ENCODE measurements at places on chromosomes 2 and 18.

DNA sequence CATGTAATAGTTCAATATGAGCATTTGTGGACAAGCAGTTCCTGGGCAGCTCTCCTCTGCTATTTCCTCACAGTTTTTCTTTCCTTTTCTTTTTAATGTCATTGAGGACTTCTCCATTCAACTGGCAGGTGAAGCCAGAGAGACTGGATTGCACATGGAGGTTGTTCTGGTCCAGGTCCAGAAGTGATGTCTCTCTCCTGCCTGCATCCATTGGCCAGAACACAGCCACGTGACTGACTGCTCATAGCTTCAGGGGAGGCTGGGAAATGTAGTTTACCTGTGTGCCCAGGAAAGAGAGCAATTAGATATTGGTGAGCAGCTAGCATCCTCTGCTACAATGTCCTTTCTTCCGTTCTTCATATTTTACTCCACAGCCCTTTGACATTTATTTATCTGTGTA, 20.2 kb upstream of the ADAM23 start:
- no peak for DNase-seq

- DNase-seq: no peak
Measured at GRCh38 chr2:230124235-230124634, 55.5 kb upstream of the SLC16A14 start.

DNA sequence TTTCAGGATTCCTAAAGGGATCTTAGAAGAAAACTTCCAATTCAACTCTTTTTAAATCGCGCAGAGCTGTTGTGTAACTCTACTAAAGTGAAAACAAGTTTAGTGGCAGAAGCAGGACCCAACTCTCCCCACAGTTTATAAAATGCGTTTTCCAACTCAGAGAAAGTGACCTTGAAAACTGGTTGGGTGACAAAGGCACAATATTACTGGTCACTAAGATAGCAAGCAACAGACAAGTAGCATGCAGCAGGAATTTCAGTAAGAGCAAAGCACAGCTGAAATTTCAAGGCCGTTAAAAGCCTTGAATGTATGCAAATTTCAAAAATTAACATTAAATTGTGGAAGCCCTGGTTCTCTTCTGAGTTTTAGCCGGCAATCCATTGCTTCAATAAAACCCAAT, 66.9 kb downstream of the STK39 start:
- no peak for DNase-seq

- DNase-seq: no peak
Measured at GRCh38 chr2:60213865-60214625, 339.4 kb downstream of the BCL11A start.

- no peak for DNase-seq
Measured at GRCh38 chr18:12996661-12997292, 5.6 kb downstream of the CEP192 start.

- no peak for DNase-seq
Measured at GRCh38 chr2:199336546-199336945, 121.2 kb downstream of the SATB2 start.

DNA sequence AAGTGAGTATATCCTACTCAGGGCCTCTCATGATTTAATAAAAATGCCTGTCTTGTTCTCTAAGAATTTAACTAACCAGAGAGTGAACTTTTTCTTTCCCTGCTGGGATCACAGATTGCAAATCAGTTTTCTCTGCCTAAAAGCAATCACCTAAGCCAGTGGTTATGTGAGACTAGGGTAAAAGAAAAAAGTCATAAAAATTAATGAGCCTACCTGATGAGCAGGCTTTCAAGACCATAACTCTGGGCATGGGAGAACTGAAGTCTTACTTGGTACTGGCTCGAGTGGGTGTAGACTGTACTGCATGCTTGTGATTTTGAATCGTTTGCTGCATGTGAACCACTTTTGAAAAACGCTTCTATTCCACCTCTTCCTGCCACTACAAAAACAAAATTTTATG, 1677.0 kb upstream of the LRRTM1 start:
- DNase-seq: no peak
